ENCODE measurements at places on chromosomes 2 and 18. TPM values are rescaled to one million over a fixed set of nuclear protein-coding genes. Genes with fewer than 3 reads are reported as not detected.

The FBXO41 gene
- total RNA-seq = 4.3 TPM

The MRO gene
- total RNA-seq = 0.66 TPM

The TMX3 gene
- 25.9 TPM for total RNA-seq

The CYTIP gene
- total RNA-seq = 10.6 TPM

- DNase-seq = peak; percentile 88
Measured at GRCh38 chr2:112259509-112260294, 4.9 kb upstream of the ZC3H8 start.

GRCh38 chr18:51953521-51953920, 386.5 kb upstream of the DCC start:
- no peak for DNase-seq

DNA sequence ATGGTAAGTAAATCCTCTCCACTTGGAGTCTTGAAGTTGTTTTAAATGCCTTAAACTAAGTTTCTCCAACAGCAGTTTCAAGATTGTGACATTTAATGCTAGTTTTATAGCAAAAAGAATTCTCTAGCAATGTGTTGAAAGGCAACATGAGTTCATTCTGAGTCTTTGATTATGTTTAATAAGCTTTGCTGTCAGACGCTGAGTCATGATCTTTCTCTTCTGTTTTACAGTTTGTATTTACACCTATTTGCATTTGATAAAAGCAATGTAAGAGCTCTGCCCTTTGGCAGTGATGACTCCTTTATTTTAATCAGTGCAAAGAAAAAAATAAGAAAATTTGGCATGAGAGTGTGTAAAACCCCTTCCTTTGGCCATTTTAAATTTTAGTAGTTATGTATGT, 497.7 kb downstream of the STK39 start:
- DNase-seq = no peak
